Effector memory CD4-positive, alpha-beta T cell (primary cell): ENCODE measurements at places on chromosomes 16 and 17.

- no peak for DNase-seq
- no peaks in the 10 kb centered on the region for H3K4me1 ChIP-seq
- H3K27me3 ChIP-seq: peaks cover 3% of the 10 kb centered on the region
- no peak overlapping the region for H3K4me3 ChIP-seq
Observed at GRCh38 chr16:90070440-90070839, 6.7 kb downstream of the PRDM7 start.

- H3K36me3 ChIP-seq: peaks cover 11% of the 10 kb centered on the region
- peak overlapping the region; percentile 88 for H3K4me3 ChIP-seq
- no peak for DNase-seq
- H3K4me1 ChIP-seq: peaks cover 44% of the 10 kb centered on the region
- peak overlapping the region; percentile 72 for H3K27ac ChIP-seq
- H3K27me3 ChIP-seq: no peaks in the 10 kb centered on the region
Observed at GRCh38 chr16:88685156-88686061, 898 bp downstream of the SNAI3 start.

DNA sequence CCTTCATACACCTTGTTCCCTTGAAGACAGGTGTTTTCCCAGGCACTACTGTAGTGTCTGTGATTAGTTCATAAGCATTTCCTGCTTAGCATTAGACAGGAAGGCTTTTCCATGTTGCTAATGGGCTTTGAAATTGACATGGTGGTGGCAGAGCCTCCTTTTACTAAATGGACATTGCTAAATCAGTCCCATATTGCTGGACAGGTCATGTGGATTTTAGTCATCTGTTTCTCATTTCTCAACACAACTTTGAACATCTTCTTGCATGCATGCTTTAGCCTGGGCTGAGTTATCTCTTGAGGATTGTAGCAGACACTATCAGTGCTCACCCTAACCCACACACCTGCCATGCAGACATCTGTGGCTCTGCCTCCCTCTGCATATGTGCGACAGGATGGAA is 13.7 kb upstream of the BCO1 start:
- DNase-seq: no peak
- H3K27ac ChIP-seq: no peak overlapping the region
- H3K4me1 ChIP-seq: no peaks in the 10 kb centered on the region
- no peaks in the 10 kb centered on the region for H3K27me3 ChIP-seq

- H3K4me1 ChIP-seq: peaks cover 8% of the 10 kb centered on the region
- no peak for DNase-seq
- H3K4me3 ChIP-seq: no peak overlapping the region
- no peak overlapping the region for H3K27ac ChIP-seq
- H3K36me3 ChIP-seq: no peaks in the 10 kb centered on the region
- peaks cover 19% of the 10 kb centered on the region for H3K27me3 ChIP-seq
Observed at GRCh38 chr17:29019475-29020181, 13.8 kb upstream of the SEZ6 start.

GRCh38 chr17:77210331-77210730 is 69.6 kb downstream of the SEC14L1 start:
- DNase-seq: no peak

DNA sequence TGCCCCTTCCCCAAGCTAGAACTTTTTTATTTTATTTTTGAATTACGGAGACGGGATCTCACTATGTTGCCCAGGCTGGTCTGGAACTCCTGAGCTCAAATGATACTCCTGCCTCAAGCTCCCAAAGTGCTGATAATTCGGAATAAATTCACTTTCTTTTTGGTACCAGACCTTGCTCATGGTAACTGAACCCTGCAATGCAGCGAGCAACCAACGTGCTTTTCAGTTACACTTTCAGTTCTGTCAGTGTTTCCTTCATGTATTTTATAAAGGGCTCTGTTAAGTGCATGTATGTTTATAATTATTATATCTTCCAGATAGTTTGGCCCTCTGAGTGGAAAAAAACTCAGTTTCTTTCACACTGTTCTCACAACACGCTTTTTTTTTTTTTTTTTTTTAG is 13.9 kb downstream of the C16orf96 start:
- H3K27ac ChIP-seq: no peak overlapping the region
- H3K4me1 ChIP-seq: peaks cover 3% of the 10 kb centered on the region
- no peaks in the 10 kb centered on the region for H3K36me3 ChIP-seq
- DNase-seq: no peak
- no peak overlapping the region for H3K4me3 ChIP-seq

DNA sequence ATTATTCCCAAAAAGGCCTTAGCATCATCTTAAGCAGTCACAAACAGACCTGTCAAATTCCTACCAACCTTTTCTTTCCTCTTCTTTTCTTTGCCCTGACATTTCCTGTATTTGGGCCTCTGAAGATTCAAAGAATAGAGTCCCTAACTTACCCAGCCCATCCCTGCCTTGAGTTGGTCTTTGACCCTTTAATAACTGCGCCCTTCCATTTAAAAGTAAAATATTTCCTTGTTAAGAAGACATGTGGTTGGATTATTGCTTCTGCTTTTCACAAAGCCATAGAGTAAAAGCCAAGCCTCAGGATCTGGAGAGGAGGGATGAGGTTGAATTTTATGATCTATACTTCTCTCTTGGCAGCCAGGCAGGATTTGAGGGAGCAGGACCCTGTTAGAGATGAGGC is 13.2 kb upstream of the CCL23 start:
- no peak overlapping the region for H3K27ac ChIP-seq
- H3K36me3 ChIP-seq: no peaks in the 10 kb centered on the region
- H3K4me1 ChIP-seq: no peaks in the 10 kb centered on the region
- no peaks in the 10 kb centered on the region for H3K27me3 ChIP-seq

DNA sequence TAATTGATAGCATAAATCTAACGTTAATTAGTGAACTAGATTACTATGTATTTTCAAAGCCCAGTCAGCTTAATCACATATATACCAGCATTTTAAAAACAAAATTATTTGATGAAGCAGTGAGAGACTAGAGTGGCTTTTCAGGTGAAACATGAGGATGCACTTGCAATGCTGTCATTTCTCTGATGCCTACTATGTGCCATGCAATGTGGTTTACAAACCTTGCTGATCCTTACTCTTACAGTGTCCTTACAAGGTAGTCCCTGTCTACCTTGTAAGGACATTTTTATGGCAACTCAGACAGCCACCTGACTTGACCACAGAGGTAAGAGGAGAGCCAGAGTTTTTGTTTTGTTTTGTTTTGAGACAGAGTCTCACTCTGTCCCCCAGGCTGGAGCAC is 42.7 kb downstream of the CYB5B start:
- DNase-seq: no peak
- H3K4me1 ChIP-seq: peaks cover 22% of the 10 kb centered on the region
- H3K36me3 ChIP-seq: no peaks in the 10 kb centered on the region
- H3K27me3 ChIP-seq: no peaks in the 10 kb centered on the region
- no peak overlapping the region for H3K4me3 ChIP-seq

DNA sequence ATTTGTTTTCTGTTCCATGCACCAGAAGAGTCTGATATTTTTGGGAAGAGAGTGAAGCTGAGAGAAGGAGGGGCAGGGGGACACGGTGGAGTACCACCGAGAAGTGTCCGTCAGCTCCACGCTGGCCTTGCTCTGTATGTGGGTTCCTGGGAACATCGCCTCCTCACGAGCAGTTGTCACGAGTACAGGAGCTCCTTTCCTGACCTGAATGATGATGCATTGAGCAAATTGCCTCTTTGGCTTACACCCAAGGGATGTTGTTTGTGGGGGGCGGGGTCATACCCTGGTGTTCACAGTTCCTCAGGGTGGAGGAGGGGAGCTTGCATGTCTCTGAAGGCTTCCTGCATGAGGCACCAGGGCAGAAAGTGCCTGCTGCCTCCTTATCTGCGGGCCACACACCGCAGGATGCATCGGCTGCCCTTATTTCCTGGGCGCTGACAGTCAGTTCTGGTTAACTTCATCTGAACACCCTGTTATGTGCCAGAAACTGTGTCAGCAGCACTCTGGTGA is 36.2 kb downstream of the RGS9 start:
- peak overlapping the region; percentile 50 for H3K27ac ChIP-seq
- no peak overlapping the region for H3K4me3 ChIP-seq
- no peaks in the 10 kb centered on the region for H3K27me3 ChIP-seq
- H3K36me3 ChIP-seq: no peaks in the 10 kb centered on the region

GRCh38 chr16:81365731-81366130 is 51.0 kb downstream of the GAN start:
- H3K4me1 ChIP-seq: no peaks in the 10 kb centered on the region
- H3K4me3 ChIP-seq: no peak overlapping the region
- DNase-seq: no peak
- peaks cover 31% of the 10 kb centered on the region for H3K36me3 ChIP-seq
- H3K27me3 ChIP-seq: no peaks in the 10 kb centered on the region

GRCh38 chr17:9456330-9456729 is 119.3 kb downstream of the STX8 start:
- DNase-seq: no peak
- H3K4me3 ChIP-seq: no peak overlapping the region
- no peaks in the 10 kb centered on the region for H3K36me3 ChIP-seq
- no peaks in the 10 kb centered on the region for H3K27me3 ChIP-seq
- no peaks in the 10 kb centered on the region for H3K4me1 ChIP-seq

GRCh38 chr17:43578699-43579565 is 32.8 kb upstream of the ETV4 start:
- H3K4me3 ChIP-seq: no peak overlapping the region
- no peaks in the 10 kb centered on the region for H3K36me3 ChIP-seq
- H3K27ac ChIP-seq: no peak overlapping the region
- peaks cover 10% of the 10 kb centered on the region for H3K4me1 ChIP-seq
- no peaks in the 10 kb centered on the region for H3K27me3 ChIP-seq

- no peaks in the 10 kb centered on the region for H3K27me3 ChIP-seq
- no peaks in the 10 kb centered on the region for H3K4me1 ChIP-seq
- DNase-seq: no peak
- H3K27ac ChIP-seq: no peak overlapping the region
- no peaks in the 10 kb centered on the region for H3K36me3 ChIP-seq
- no peak overlapping the region for H3K4me3 ChIP-seq
Observed at GRCh38 chr17:29787995-29788394, 142.0 kb downstream of the SSH2 start.

DNA sequence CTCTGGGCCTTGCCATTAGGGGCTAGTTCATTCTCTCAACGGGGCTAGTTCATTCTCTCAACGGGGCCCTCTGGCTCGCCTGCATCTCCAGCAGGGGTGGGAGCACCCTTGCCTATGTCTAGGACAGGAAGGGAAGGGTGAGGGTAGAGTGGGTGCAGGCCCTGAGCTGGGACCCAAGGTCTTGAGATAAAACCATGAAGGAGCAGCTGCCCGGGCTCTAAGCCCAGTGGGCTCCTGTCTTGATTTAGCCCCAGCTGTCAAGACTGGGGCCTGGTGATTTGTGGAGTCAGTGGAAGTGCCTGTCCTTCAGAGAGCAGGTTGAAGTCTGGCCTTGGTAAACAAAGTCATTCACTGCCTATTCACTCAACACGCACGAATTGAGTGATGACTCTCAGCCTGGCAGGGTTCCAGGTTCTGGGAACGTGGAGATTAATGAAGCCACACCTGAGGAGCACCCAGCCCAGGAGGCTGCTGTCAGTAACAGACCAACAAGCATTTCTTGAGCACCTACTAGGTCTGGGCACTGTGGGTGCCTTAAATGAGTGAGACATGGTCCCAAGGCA is 35.4 kb downstream of the WNT3 start:
- no peaks in the 10 kb centered on the region for H3K4me1 ChIP-seq
- no peak overlapping the region for H3K27ac ChIP-seq
- no peak for DNase-seq
- H3K4me3 ChIP-seq: no peak overlapping the region
- H3K36me3 ChIP-seq: no peaks in the 10 kb centered on the region

DNA sequence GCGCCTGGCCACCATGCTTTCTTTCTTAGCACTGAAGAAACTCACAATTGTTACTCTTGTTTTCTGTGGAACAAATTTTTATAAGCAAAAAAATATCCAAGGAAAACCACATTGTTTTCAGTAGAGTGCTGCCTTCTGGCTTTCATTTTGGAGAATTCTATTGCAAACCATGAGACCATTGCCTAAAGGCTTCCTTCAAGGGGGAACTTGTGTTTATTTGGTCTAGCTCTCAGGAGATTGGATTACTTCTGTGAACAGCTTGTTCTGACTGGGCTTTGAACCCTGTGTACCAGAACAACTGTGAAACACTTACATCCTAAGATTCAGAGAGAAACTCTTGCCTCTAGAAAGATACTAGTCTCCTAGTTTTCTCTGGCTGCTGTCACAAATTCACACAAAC is 32.1 kb downstream of the TOM1L1 start:
- H3K36me3 ChIP-seq: no peaks in the 10 kb centered on the region
- no peaks in the 10 kb centered on the region for H3K4me1 ChIP-seq
- no peak overlapping the region for H3K4me3 ChIP-seq
- DNase-seq: no peak
- no peak overlapping the region for H3K27ac ChIP-seq

- no peaks in the 10 kb centered on the region for H3K27me3 ChIP-seq
- no peak overlapping the region for H3K27ac ChIP-seq
- H3K36me3 ChIP-seq: peaks cover 66% of the 10 kb centered on the region
- no peak overlapping the region for H3K4me3 ChIP-seq
Observed at GRCh38 chr17:42704490-42704836, 22.1 kb downstream of the CNTNAP1 start.

DNA sequence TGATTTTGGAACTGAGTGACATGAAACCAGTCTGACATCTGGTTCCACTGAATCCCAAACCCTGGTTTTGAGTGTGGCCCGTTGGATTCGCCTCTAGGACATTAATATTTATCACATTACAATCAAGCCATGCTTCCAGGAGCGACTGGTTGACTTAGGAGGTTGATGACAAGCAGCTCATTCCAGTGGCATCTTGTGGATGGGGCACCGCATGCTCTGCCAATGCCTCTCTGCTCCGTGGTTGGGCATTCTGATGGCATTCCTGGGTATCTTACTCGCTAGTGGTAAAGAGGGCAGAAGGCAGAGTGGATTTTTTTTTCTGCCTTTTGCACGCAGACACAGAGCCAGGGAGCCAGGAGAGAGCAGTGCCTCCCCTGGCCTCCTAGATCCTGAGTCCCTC is 31.4 kb downstream of the CACNG4 start:
- no peaks in the 10 kb centered on the region for H3K36me3 ChIP-seq
- H3K4me3 ChIP-seq: no peak overlapping the region
- no peaks in the 10 kb centered on the region for H3K27me3 ChIP-seq
- H3K27ac ChIP-seq: no peak overlapping the region
- no peaks in the 10 kb centered on the region for H3K4me1 ChIP-seq

DNA sequence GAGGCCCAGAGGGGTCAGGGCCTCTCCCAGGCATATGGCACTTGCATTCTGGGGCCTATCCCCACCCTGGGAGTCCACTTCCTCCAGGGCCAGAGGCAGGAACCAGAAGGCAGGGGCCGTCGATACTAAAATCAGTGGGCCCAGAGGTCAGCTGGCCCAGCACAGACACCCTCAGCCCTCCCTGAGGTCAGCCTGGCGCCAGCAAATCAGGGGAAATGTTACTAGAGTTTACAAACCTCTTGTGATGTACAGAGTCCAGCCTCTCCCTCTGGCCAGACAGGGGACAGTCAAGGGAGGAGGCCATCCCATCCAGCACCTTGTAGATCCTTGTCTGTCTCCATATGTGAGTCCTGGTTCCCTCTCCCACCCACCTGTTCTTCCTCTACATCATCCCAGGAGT is 10.8 kb downstream of the CDH5 start:
- H3K4me1 ChIP-seq: no peaks in the 10 kb centered on the region
- no peak overlapping the region for H3K4me3 ChIP-seq
- no peaks in the 10 kb centered on the region for H3K27me3 ChIP-seq
